ENCODE measurements at places on chromosomes 7 and 10.

DNA sequence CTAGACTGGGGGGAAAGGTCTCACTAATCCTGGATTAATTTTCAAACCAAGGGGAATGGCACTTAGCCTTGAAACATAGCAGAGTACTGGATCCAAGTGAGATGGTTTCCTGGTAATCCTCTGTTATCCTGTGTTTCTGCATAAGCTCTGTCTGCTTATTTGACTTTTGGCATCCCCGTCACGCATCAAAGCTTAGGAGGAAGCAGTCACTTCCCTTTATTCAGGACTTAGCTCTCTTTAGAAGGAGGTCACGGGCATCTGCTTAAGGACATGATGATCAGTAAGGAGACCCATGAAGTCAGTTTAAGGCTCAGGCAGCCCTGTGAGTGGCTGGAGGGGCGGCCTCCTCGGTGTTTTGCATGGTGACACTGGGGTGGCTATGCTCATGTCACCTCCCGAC, 30.0 kb downstream of the TSPAN15 start:
- no peak for DNase-seq

DNA sequence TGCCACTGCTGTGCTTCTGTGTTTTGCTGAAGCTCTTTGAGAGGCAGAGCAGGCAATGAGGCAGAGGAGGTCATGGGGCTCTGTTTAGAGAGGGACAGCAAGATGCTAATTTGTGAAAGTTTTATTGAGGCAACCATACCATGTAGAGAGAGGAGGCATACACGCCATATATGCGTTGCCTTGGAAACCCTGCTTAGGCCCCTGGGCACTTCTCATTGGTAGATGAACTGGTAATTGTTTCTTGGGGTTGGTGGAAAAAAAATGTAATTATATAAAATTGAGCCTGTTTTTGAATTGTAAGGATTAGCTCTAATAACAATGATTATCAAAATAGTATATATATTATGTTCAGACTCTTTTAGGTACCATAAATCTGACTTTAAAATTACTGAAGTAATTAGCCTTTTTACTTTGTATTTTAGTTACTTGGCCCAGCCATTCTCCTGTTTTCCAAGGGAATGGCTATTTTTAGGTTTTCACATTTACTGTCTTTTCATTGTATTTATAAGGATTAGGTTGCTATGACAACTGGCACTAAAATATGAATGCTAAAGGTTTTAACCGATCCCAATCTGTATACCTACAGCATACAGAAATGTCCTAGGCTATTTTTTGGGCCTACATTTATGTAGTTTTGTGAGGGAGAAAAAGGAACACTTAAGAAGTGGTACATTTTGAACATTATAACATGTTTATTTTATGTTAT, 52.4 kb downstream of the BZW2 start:
- DNase-seq = no peak

DNA sequence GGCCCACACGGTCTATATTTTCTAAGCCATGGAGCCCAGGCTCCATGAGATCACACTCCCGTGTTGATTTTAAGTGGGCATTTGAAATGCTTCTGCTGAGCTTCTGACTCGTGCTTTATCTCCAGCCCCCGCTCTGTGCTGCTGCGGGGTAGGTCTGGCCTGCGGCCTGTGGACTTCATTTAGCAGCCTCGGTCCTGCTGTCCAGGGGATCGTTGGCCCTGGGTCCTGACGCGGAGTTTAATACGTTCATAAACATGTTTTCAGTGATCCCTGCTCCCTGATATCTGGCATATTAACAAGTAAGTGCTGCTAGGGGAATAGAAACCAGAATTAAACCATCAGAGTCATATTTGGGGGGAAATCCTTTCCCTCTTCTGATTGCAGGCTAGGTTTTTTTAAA, 540.3 kb upstream of the MGMT start:
- DNase-seq = no peak

- DNase-seq = no peak
These were observed 742.3 kb upstream of the GALNT17 start for GRCh38 chr7:70389531-70390151.

Measured in activated CD4-positive, alpha-beta T cell treated with anti-CD3 and anti-CD28 coated beads for 4 hours (primary cell).